ENCODE measurements at places on chromosomes 16 and 17.
A peak's percentile ranks its signal among the peaks of the same experiment; 100 is the strongest.

- H3K36me3 ChIP-seq, result no peaks in the 10 kb centered on the region
- H3K4me3 ChIP-seq, result no peak overlapping the region
- H3K27ac ChIP-seq, result no peak overlapping the region
- no peaks in the 10 kb centered on the region for H3K27me3 ChIP-seq
- no peaks in the 10 kb centered on the region for H3K4me1 ChIP-seq
Observed at GRCh38 chr16:80604600-80605355, 64.0 kb downstream of the DYNLRB2 start.

DNA sequence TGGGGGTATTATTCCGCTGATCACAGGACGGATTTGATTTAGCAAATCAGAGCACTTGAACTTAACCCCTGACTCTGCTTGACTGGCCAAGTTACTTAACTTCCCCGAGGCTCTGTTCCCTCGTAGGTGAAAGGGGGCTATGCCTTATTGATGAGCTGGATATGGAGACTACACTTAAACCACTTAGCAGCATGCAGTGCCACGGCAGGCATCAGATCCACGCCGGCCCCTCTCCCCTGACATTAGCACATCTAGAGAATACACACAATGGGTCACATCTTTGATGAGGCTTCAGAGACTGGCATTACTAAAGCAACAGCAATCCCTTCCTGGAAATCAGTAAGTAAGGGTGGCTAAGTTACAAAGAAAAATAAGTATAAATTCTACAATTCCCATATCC is 71.0 kb downstream of the ABCC12 start:
- H3K27ac ChIP-seq, result no peak overlapping the region
- no peak overlapping the region for H3K4me3 ChIP-seq
- DNase-seq, result no peak
- H3K36me3 ChIP-seq, result no peaks in the 10 kb centered on the region

DNA sequence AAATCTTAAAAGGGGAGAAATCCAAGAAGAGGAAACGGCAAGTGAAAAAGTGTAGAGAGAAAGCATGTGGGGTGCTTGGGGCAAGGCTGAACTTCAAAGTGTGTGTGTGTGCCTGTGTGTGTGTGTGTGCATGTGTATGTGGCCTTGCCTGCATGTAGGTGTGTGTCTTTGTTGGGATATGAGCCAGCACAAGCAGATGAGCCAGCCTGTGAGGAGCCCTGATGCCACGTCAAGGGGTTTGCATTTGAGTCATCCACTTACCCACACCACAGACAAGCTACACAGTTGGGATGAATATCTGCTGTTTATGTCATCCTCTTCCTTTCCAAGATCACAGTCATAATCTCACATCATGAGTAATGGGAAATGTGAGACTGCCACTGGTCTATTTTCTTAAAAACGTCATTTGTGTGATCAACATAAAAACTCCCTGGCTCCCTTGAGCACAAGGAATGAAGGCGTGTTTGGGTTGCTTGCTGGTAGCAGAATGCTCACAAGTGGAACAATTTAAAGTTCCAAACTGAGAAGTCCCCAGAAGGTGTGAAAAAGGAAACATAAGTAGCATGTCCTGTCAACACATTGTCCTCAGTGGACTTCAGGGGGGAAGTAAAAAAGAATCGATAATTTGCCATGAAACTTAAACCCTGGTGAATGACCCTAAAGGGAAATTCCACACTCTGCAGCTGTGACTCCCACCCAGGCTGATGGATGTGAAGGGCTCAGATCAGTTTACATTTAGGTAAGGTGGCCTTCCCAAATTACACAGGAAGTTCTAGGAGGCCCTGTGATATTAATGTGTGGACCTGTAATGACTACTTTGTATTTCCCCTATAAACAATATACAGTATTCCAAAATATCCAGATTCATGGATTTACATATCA is 14.7 kb downstream of the KCTD19 start:
- DNase-seq, result peak; percentile 28
- no peak overlapping the region for H3K27ac ChIP-seq
- H3K4me1 ChIP-seq, result peaks cover 18% of the 10 kb centered on the region
- no peaks in the 10 kb centered on the region for H3K36me3 ChIP-seq

DNA sequence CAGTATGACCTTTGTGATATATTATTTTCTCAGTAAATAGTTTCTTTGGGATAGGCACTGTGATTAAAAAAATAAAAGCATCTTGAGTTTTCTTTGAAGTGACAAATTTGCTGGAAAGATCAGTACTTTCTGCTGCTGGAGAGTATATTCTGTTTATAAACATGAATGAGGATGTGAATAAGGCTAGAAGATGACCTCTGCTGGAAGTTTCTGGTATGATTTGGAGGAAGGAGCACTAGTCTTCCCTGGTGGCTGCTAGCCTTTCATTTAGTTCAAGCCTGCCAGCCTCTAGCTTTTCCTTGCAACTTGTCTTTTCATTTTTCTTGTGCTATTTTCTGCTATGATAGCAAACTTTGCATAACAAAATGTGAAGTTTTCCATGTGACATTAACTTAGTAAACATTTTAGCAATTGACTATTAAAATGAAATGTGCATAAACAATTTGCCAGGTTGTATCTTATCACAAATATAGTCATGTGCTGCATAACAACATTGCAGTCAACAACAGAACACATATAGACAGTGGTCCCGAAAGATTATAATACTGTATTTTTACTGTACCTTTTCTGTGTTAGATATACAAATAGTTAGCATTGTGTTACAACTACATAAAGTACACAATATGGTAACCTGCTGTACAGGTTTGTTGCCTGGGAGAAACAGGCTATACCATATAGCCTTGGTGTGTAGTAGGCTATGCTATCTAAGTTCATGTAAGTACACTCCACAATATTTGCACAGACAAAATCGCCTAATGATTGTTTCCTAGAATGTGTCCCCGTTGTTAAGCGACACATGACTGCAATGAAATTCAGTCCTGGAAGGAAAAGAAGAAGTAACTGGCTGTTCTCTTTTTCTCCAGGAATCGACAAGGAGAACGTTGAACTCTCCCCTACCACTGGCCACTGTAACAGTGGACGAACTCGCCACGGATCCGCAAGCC is 18.1 kb upstream of the RAB11FIP4 start:
- peak; percentile 42 for DNase-seq
- no peak overlapping the region for H3K27ac ChIP-seq

DNA sequence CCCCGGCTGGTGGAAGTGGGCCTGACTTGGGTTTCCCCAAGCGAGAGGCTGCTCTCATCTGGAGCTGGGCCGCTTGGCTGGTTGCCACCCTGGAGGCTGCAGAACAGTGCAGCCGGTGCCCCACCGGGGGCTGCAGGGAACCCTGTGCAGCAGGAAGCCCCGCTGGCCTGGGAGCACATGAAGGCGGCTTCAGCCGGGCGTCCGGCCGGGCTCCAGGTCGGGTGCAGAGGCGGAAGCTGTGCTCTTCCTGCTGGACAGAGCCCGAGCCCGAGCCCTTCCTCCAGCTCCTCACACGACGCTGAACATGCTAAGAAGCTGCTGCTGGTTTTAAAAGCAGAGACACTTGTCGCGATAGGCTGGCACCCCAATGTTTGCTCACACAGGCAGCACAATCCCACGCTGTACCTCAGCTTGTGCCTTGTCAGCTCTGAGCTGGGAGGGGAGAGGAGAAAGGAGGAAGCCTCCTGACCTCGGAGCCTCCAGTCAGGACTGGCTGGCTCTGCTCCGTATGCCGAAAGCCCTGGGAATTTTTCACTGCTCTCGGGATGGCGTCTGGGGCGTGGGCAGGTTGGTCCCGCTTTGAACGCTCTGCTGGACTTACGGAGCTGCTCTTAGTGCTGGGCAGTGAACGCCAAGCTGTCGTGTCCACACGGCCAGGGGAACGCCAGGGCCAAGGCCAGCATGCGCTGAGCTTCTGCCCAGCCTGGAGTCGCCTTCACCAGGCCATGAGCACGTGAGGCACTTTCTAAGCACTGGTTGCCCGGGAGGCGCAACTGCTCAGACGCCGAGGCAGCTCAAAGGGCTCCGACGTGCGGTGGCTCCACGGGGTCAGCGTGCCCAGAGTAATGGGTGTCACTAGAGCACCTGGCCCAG is 8.8 kb downstream of the CDK5R1 start:
- DNase-seq, result no peak
- 0 out of 2 replicates have a peak, but pooled peaks cover 9% of the 10 kb centered on the region for H3K4me1 ChIP-seq
- H3K4me3 ChIP-seq, result no peak overlapping the region
- no peaks in the 10 kb centered on the region for H3K27me3 ChIP-seq
- H3K27ac ChIP-seq, result no peak overlapping the region

DNA sequence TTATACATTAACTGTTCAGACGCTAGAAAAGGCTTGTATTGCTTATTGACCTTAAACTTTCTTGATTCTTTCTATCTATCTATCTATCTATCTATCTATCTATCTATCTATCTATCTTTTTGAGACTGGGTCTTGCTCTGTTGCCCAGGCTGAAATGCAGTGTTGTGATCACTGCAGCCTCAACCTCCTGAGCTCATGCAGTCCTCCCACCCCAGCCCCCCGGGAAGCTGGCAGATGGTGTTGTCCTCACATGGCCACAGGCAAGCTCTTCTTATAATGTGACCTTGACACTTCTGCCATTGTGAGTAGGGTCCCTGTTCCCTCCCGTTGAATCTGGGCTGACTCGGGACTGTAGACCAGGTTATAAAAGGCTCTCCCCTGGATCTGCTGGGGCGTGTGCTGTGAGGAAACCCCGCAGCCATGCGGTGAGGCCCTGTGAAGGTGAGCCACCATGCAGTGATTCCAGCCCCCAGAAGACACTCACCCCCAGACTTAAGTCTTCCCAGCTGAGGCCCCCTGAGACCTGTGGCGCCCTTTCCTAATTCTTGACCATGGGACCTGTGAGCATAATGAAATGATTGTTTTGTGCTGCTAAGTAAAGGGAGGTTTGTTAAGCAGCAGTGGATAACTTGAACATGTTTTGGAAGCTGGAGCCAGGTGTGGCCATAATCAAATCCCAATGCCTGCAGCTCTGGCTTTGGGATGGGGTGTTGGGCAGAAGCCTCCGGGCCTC is 54.3 kb downstream of the RPTOR start:
- peaks cover 78% of the 10 kb centered on the region for H3K4me1 ChIP-seq
- peak overlapping the region; percentile 79 for H3K27ac ChIP-seq
- no peak for DNase-seq
- H3K4me3 ChIP-seq, result no peak overlapping the region
- H3K27me3 ChIP-seq, result no peaks in the 10 kb centered on the region

GRCh38 chr16:80503107-80503506 is 37.7 kb upstream of the DYNLRB2 start:
- DNase-seq, result no peak
- no peak overlapping the region for H3K4me3 ChIP-seq
- no peaks in the 10 kb centered on the region for H3K27me3 ChIP-seq
- H3K36me3 ChIP-seq, result no peaks in the 10 kb centered on the region

DNA sequence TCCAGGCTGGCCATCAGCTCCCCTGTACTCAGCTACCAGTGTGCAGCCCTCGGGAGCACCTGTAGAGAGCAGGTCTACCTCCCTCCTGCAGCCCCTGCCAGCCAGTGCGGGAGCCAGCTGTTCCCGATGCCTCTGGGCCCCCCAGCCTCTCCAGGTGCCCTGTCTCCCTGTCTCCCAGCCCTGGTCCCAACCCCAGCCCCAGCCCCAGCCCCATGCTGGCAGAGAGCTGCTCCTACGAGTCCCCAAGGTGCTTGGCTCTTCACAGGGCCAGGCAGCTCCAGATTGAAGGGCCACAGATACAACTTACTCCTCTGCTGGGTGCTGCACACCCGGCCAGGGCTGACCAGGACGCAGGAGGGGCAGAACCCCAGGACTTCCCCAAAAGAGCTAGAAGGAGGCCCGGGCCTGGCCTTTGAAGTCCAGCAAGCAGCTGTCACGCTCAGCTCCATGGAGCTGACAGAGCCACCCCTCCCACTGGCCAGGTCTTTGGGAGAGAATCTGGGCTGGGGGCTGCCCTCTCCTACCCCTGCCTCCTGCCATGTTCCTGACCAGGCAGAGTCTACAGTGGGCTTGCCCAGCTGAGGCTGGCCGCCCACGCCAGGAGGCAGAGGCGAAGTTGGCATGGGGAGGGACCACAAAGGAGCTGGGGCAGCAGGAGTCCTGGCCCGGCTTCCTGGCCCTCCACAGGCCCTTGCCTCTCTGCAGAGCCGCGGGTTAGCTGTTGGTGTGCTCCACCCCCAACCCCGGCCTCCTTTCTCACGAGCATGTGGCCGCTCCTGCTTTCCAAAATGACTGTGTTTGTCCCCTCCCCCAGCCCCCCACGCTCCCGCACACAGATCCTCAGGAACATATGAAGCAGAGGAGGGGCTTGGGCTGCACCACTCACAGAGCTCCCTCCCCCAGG is 9.5 kb upstream of the ADAM11 start:
- H3K27ac ChIP-seq, result no peak overlapping the region
- H3K36me3 ChIP-seq, result peaks cover 22% of the 10 kb centered on the region
- no peak for DNase-seq

- peaks cover 7% of the 10 kb centered on the region for H3K4me1 ChIP-seq
- no peaks in the 10 kb centered on the region for H3K36me3 ChIP-seq
- no peak overlapping the region for H3K27ac ChIP-seq
- H3K27me3 ChIP-seq, result peaks cover 7% of the 10 kb centered on the region
Observed at GRCh38 chr17:50027172-50027880, 28.6 kb upstream of the ITGA3 start.

- no peak overlapping the region for H3K27ac ChIP-seq
- DNase-seq, result no peak
- H3K27me3 ChIP-seq, result no peaks in the 10 kb centered on the region
Observed at GRCh38 chr17:45115871-45116270, 16.4 kb downstream of the PLCD3 start.

GRCh38 chr16:89192956-89193575 is 7.3 kb downstream of the SLC22A31 start:
- no peak overlapping the region for H3K4me3 ChIP-seq
- peaks cover 50% of the 10 kb centered on the region for H3K4me1 ChIP-seq
- no peaks in the 10 kb centered on the region for H3K36me3 ChIP-seq
- DNase-seq, result peak; percentile 70

- H3K4me1 ChIP-seq, result no peaks in the 10 kb centered on the region
- H3K27me3 ChIP-seq, result no peaks in the 10 kb centered on the region
- peaks cover 83% of the 10 kb centered on the region for H3K36me3 ChIP-seq
- no peak overlapping the region for H3K27ac ChIP-seq
- DNase-seq, result no peak
- no peak overlapping the region for H3K4me3 ChIP-seq
Observed at GRCh38 chr17:40297511-40297910, 9.8 kb downstream of the CDC6 start.

GRCh38 chr16:66948134-66948836 is 12.8 kb upstream of the CES3 start:
- H3K4me3 ChIP-seq, result peak overlapping the region; percentile 37
- no peak for DNase-seq
- peaks cover 7% of the 10 kb centered on the region for H3K36me3 ChIP-seq
- peaks cover 41% of the 10 kb centered on the region for H3K4me1 ChIP-seq

DNA sequence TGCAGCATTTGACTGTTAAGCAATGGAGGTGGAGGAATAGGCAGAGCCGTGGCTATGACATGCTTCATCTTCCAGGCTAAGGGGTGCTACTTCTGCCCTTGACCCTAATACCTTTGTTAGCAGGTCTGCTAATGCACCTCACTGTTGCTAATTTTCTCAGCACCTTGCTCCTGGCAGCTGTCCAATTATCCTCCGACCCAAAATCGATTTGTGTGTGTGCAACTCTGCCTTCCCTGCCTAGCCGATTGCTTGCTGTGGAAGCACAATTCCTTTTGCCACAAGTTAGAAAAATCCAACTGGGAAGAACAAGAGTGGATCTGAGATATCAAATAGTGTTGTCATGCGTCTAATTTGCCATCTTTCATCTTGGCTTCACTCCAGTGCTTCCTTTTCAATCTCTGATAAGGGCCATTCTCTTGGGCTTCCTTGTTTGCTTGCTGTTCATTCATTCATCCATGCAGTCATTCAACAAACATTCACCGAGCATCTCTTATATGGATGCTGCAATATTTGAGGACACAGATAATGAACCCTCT is 422.8 kb downstream of the RBFOX1 start:
- DNase-seq, result no peak
- no peaks in the 10 kb centered on the region for H3K27me3 ChIP-seq
- no peak overlapping the region for H3K27ac ChIP-seq

GRCh38 chr16:86099326-86099725 is 200.4 kb downstream of the IRF8 start:
- no peak overlapping the region for H3K27ac ChIP-seq
- no peak for DNase-seq
- no peaks in the 10 kb centered on the region for H3K27me3 ChIP-seq
- no peak overlapping the region for H3K4me3 ChIP-seq
- H3K4me1 ChIP-seq, result peaks cover 27% of the 10 kb centered on the region

Data from HepG2 (cell line).